Calu3 (cell line): ENCODE measurements at places on chromosomes 2 and 18. TPM values are rescaled to one million over a fixed set of nuclear protein-coding genes. Genes with fewer than 3 reads are reported as not detected.

The XDH gene
- 4.2 and 5.6 TPM in 2 replicates for total RNA-seq

The LAPTM4A gene
- 129 and 131 TPM in 2 replicates for total RNA-seq

The PLGLB1 gene
- 1.8 TPM in 1 of 2 replicates, not detected in the other for total RNA-seq

The CRYGD gene
- not detected in 2 replicates for total RNA-seq

The LONRF2 gene
- total RNA-seq, result 8.7 and 9.7 TPM in 2 replicates

The INHA gene
- 0.80 and 0.83 TPM in 2 replicates for total RNA-seq

The DHX57 gene
- 14.3 and 20.3 TPM in 2 replicates for total RNA-seq

The TMEM247 gene
- total RNA-seq, result not detected in 2 replicates

The SERPINE2 gene
- 34.7 and 39.7 TPM in 2 replicates for total RNA-seq

The SLC16A14 gene
- 3.7 and 5.5 TPM in 2 replicates for total RNA-seq

The ASPRV1 gene
- 0.17 and 0.27 TPM in 2 replicates for total RNA-seq

The HAT1 gene
- 58.2 and 64.3 TPM in 2 replicates for total RNA-seq

The FIGN gene
- total RNA-seq, result 8.4 and 9.1 TPM in 2 replicates

The LINC00305 gene
- not detected in 2 replicates for total RNA-seq

The ANKAR gene
- total RNA-seq, result 2.1 and 6.3 TPM in 2 replicates

The PLA2R1 gene
- 5.1 and 5.8 TPM in 2 replicates for total RNA-seq

The BIN1 gene
- total RNA-seq, result 52.8 and 54.7 TPM in 2 replicates

The RAB6C gene
- not detected in 2 replicates for total RNA-seq

The RBM43 gene
- 5.2 and 6.1 TPM in 2 replicates for total RNA-seq

The TGFA gene
- total RNA-seq, result 80.0 and 104 TPM in 2 replicates

The TRAPPC12 gene
- total RNA-seq, result 77.0 and 88.5 TPM in 2 replicates

The UPP2 gene
- total RNA-seq, result not detected in 2 replicates

The MEIS1 gene
- total RNA-seq, result 8.1 and 11.5 TPM in 2 replicates

The CDH2 gene
- 1.5 and 2.3 TPM in 2 replicates for total RNA-seq

The ZNF385B gene
- total RNA-seq, result 0.57 and 0.86 TPM in 2 replicates

The FEV gene
- total RNA-seq, result not detected in 2 replicates

The ALLC gene
- not detected in 2 replicates for total RNA-seq

The CNTNAP5 gene
- total RNA-seq, result not detected in 2 replicates

The TRPM8 gene
- total RNA-seq, result 1.1 and 1.5 TPM in 2 replicates

The SCN9A gene
- total RNA-seq, result 6.1 and 8.5 TPM in 2 replicates

The CD8B2 gene
- total RNA-seq, result not detected in 2 replicates

The TM4SF20 gene
- not detected in 2 replicates for total RNA-seq

The LCT gene
- total RNA-seq, result 1.3 and 1.4 TPM in 2 replicates

The UGT1A4 gene
- 6.1 TPM in 2 replicates for total RNA-seq

The OTOS gene
- not detected in 2 replicates for total RNA-seq

The UGGT1 gene
- total RNA-seq, result 59.2 and 71.3 TPM in 2 replicates

The SNED1 gene
- 0.76 and 0.86 TPM in 2 replicates for total RNA-seq

The PAX8 gene
- total RNA-seq, result 12.2 and 14.5 TPM in 2 replicates

The C2orf78 gene
- total RNA-seq, result not detected in 2 replicates

The UGT1A3 gene
- 5.9 and 6.0 TPM in 2 replicates for total RNA-seq

The DTNA gene
- total RNA-seq, result 9.0 and 10.9 TPM in 2 replicates

The DSG1 gene
- total RNA-seq, result not detected in 2 replicates

The IL36G gene
- total RNA-seq, result 0.38 TPM in 1 of 2 replicates, not detected in the other

The SETBP1 gene
- 5.3 and 6.0 TPM in 2 replicates for total RNA-seq

The GDF7 gene
- total RNA-seq, result not detected in 2 replicates

The UGT1A8 gene
- total RNA-seq, result not detected in 2 replicates

The RAX gene
- not detected in 2 replicates for total RNA-seq

The EMILIN1 gene
- total RNA-seq, result 0.12 and 0.19 TPM in 2 replicates

The NRP2 gene
- 12.5 and 19.9 TPM in 2 replicates for total RNA-seq
